Right renal cortex interstitium (tissue), 3 donors: ENCODE measurements at places on chromosomes 2 and 18. TPM values are rescaled to one million over a fixed set of nuclear protein-coding genes. Genes with fewer than 3 reads are reported as not detected.

CAPN14 gene
- 0.06 TPM for polyA plus RNA-seq

MYCN gene
- 34.2 TPM for polyA plus RNA-seq

NGEF gene
- 3.0 TPM for polyA plus RNA-seq

OTX1 gene
- polyA plus RNA-seq, result not detected

AQP4 gene
- polyA plus RNA-seq, result 0.23 TPM

IGFBP5 gene
- 376 TPM for polyA plus RNA-seq

CD8B gene
- polyA plus RNA-seq, result 0.61 TPM

ATP8B1 gene
- polyA plus RNA-seq, result 31.3 TPM

SGPP2 gene
- polyA plus RNA-seq, result 16.0 TPM

ALPI gene
- 0.14 TPM for polyA plus RNA-seq

SCN9A gene
- 2.1 TPM for polyA plus RNA-seq

LIMS3 gene
- 4.9 TPM for polyA plus RNA-seq

MEIS1 gene
- polyA plus RNA-seq, result 105 TPM

L3MBTL4 gene
- polyA plus RNA-seq, result 5.7 TPM

HOXD12 gene
- polyA plus RNA-seq, result 0.24 TPM
